ENCODE measurements at places on chromosomes 1 and 21.
A peak's percentile ranks its signal among the peaks of the same experiment; 100 is the strongest.

- no peak for DNase-seq
Measured at GRCh38 chr1:155195201-155196102, 12.2 kb downstream of the THBS3 start.

DNA sequence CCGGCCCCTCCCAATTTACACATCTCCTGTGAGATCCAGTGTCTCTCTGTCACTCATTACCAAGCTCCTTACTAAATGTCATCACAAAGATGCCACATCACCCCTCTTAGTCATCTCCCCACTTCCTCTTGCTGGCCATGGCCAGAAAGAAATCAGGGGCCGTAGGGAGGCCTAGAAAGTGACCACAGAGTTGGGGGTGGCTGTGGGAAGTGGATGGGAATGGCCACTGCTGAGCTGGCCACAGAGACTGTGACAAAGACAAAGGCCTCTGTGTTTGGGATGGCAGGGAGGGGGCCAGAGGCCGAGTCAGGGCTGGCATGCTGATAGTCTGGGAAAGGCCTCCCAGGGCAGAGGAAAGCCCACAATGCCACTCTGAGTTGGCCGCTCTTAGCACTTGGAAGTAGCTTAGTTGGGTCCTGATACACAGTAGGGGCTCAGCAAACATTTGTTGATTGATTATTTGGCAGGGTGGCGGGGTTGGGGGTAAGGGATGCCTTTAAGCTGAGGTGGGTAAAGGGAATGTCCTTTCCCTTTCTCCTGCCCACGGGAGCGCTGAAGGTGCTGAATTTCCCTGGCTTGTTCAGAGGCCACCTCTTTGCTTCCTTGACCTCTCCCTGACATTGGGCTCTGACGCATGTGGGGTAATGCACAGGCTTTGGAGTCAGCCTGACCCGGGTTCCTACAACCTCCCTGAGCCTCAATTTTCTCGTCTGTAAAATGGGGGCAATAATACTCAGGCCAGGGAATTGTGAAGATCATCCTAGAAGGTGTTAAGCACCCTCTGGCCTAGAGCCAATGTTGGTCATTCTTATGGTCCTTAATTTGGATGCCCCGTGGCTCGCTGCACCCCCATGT lies 13.2 kb downstream of the NAV1 start:
- DNase-seq = no peak

DNA sequence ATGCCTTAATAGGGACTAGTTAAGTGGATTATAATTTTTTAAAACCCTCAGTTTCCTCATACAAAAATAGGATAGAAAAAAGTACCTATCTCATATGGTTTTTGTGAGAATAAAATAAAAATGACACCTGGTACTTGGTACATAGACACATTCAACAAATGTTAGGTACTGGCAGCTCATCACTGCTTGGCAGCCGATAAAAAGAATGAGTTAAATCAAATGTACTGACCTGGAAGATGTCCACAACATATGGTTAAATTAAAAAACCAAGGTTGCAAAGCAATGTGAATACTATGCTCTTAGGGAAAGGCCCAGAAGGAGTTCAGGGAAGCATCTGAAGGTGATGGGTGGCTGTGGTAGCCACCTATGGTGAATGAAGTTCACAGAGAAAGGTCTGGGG lies 64.9 kb upstream of the SMYD2 start:
- no peak for DNase-seq

DNA sequence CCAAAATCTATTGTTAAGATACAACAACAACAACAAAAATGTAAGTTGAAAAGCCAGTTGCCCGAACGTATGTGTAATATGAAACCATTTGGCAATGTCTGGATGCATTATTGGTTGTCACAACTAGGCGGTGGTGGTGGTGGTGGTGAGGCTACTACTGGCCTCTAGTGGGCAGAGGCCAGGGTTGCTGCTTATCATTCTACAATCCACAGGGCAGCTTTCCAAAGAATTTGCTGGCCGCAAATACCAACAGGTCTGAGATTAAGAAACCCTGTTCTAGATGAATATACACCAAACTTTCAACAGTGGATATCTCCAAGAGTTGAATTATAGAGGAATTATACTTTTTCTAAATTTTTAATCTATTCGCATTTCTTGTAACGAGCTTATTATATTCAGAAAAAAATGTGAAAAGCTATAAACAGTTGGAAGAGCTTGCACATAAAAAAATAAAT lies 26.8 kb upstream of the ZNF697 start:
- peak; percentile 12 for DNase-seq

GRCh38 chr1:162142968-162143367 lies 73.5 kb downstream of the NOS1AP start:
- no peak for DNase-seq

DNA sequence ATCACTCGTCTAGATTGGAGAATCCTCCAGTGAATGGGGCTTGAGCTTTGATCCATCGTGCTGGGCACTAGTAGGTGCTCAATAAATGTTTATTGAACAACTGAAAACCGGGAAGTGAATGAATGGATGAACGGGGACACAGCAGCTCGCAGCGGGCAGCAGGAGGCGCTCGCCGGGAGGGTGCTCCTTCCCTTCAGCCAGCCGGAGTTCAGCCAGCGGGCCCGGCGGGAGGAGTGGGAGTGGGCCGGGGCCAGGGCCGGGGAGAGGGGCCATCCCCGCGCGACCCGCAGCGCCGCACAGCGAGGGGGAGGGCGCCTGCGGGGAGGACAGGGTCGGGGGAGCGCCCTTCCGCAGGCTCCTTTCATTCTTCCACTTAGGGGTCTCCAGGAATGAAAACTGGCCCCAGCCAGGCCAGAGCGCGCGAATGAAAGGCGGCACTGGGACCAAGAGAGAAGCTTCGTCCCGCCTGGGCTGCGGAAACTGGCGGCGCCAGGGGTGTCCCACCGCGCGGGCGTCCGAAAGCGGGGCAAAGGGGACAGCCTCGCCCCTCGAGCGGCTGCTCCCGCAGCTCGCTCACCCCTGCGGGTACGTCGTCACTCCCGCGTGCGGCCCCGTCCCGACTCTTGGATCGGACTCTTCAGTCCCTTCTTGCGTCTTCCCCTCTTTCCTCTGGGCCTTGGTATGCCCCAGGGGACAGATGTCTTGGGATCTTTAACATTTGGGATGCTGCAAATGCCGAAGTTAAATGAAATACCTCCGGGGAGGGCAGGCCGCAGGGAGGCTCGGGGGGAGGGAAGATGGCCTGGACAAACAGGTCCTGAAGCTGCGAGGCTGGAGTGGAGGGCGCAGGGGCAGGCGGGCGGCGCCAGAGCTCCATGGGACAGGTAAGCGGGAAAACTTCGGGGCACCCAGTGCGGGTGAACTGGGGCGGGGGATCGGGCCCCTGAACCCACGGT lies 3.6 kb upstream of the INAVA start:
- DNase-seq = no peak

Data from CD4-positive, alpha-beta T cell treated with Interleukin-12 subunit alpha and Interleukin-12 subunit beta, for 1 hour (primary cell).